ENCODE measurements at places on chromosomes 2 and 18.

DNA sequence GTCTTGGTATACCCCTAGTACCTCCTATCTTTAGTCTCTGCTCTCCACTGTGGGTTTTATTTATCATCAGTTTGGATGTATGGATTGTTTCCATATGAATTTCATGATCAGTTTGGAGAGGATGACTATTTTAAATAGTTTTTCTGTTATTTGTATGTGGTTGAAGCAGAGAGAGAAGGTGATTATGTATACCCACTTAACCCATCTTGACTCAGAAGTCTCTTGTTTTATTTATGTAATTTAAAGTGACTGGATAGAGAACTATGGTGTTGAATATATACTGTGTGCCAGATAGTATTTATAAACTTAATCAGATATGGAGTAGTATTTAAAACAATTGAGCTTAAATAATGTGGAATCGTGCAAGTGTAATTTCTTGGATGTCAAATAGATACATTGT lies 39.9 kb downstream of the SMAD4 start:
- no peak for DNase-seq

DNA sequence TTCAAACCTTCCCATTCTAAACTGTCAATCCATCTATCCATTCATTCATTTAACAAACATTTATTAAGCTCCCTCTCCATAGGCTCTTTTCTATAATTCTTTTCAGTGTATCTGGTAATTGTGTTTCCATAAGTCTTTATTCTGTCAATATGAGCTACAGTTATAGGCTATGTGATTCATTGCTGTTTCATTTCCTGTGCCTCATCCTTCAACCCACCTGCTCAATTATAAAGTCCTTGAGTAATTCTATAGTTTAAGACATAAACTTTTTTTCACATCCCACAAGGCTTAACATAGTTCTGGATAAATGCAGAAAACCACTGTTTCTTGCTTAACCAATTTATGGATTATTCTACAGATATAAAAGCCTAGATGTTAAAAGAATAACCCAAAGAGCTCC lies 84.2 kb upstream of the PIK3C3 start:
- DNase-seq: no peak

GRCh38 chr2:15729709-15730544 lies 138.3 kb downstream of the DDX1 start:
- no peak for DNase-seq

- no peak for DNase-seq
Measured at GRCh38 chr2:108614043-108614545, 79.8 kb downstream of the LIMS1 start.

- no peak for DNase-seq
Measured at GRCh38 chr2:167833294-167833693, 414.1 kb downstream of the STK39 start.

DNA sequence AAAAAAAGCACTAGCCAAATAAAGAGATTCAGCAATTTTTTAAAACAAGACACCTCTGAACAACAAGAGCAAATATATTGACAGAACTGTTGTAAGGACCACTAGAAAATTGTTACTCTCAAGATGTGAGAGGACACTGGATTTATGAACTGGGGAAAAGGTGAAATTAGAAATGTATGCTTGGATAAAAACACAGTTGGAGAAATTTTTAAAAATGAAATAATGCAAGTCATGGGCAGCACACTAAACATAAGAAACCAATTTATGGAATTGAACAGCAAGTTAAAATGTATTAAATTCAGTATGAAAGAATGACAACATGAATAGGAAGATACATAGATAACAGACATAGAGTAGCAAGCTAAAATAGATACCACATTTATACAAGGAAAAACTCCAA lies 377.4 kb downstream of the LRRTM4 start:
- DNase-seq: no peak

DNA sequence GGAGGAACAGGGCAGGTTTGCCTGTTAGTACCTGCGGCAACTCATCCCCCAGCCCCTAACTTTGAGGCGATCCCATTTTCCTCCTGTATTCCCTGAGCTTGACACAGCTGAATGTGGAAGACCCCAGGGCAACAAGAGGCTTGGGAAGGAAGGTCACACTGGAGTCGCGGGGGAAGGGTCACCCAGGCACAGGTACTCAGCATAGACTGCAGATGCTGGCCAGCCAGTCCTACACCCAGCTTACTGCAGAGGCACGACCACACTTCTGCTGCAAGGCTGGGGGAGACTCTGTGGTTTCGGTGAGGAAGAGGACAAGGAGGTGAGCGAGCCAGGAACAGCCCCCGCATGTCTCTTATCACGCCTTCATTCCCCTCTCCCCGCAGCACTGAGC lies 91.5 kb downstream of the MALT1 start:
- no peak for DNase-seq

DNA sequence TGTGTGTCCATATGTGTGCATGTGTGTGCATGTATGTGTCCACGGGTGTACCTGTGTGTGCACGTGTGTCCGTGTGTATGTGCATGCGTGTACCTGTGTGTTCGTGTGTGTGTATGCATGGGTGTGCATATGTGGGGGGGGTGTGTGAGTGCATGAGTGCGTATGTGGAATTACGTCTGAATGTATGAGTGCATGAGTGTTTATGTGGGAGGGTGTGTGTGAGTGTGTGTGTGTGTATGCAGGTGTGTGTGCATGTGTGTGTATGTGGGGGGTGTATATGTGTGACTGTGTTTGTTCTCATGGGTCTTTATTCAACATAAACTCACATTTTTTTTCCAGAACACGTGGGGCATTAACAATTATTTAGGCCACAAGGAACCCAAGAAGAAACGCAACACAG lies 208.4 kb downstream of the SNTG2 start:
- no peak for DNase-seq

DNA sequence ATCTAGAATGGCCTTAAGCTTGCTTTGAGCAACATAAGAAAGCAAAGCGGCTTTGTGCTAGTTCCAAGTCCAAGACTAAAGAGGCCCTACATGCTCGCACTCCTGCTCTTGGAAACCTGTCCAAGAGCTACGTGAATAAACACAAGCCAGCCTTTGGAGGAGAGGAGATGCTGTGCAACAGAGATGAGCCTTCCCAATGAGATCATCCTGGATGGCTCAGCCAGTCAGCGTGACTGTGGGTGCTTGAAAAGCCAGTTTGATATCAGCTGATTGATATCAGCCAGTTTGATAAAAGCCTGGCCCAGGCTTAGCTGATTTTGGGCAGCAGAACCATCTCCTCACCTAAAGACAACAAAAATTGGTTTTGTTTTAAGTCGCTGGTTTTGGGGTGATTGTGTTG lies 481.0 kb upstream of the DSEL start:
- no peak for DNase-seq

DNA sequence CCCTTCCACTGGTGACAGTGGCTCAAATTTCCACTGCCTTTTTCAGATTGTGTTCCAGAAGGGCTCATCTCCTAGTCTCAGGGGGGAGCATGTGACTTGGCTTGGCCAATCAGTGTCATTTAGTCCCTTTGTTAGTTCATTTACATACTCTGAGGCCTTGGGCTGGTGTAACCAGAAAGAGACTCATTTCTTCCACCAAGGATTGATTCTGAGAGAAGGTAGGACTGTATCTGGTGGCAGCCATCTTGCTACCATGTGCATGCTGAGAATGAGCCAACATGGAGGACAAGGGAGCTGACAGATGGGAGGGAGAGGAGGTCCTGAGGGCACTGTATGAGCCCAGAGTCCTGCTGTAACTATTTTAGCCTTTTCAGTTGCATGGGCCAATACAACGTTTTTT lies 191.7 kb downstream of the THSD7B start:
- DNase-seq: no peak

DNA sequence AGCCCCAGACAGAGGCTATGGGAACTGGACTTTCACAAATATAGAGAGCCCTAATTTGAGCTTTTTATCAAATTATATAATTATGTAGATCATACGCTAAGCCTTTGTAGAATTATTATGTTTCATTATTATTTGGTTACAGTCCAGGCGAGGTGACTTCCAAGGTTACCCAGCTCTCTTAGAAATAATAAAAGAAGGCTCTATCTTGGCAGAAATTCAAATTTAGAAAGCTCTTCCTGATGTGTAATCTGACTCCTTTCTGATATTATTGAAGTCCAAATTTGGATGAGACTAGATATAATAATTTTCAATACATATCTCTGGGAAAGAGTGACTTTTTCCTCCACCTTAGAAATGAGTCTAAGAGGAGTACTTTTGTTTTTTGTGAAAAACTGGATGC lies 4.8 kb upstream of the SLC38A11 start:
- no peak for DNase-seq

DNA sequence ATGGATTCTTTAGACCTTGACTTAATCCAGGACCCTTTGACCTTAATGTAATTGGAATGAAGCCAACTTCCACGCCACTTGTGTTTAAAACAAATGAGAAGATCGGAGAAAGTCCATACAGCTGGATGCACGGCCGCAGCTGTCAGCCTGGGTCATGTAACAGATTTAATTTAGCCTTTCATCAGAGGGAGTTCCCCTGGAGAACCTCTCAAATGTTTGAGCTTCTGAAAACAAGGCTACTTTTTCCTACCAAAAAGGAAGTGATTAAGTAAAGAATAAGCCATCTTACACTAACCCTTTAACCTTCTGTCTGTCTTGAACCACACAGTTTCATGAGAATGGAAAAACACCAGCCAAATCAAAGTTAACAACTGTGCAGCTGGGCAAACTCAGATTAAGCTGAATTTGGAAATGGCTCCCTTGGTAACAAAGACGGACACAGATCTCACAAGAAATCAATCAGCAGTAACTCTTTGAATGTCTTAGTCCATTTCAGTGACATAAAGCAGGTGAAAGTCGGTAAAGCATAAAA lies 103.6 kb downstream of the DOCK10 start:
- DNase-seq: peak; percentile 33

GRCh38 chr2:126645211-126645618 lies 10.7 kb upstream of the GYPC start:
- no peak for DNase-seq

- DNase-seq: no peak
Measured at GRCh38 chr2:62475172-62476011, 30.6 kb downstream of the TMEM17 start.

DNA sequence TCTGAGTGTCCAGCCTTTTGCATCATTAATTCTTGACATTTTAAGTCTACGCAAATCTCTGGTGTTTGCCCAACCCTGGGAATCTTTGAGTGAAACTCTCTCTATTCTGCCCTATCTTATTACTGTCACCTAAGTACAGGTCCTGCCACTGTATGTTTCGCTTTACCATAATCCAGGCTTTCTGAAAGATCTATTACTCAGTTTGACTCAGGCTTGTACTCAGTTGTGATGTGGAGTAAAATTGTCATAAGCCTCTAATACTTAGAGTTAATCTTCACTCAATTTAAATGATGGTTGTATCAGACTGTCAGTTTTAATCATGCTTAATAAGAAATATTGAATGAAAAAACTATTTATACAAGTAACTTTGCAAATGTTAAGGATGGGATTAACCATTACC lies 30.3 kb upstream of the RAPGEF4 start:
- DNase-seq: no peak

DNA sequence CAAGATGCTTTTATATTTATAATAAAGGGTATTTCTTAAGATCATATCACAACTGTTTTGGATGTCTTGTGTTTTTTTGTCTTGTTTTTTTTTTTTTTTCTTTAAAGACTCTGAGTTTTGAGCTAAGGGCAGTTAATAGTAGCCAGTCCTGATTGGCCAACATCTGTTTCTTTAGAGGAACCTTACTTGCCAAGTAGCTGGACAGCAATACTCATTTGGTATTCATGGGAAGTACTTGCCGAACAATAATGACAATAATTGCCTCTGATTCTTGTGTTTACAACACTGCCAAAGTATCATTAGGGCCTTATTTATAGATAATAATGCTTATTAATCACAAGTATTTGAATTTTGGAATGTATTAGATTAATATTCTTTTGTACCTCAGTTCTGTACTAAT lies 17.1 kb upstream of the POU3F3 start:
- DNase-seq: no peak

GRCh38 chr2:161238560-161239325 lies 69.5 kb upstream of the PSMD14 start:
- DNase-seq: peak; percentile 54

DNA sequence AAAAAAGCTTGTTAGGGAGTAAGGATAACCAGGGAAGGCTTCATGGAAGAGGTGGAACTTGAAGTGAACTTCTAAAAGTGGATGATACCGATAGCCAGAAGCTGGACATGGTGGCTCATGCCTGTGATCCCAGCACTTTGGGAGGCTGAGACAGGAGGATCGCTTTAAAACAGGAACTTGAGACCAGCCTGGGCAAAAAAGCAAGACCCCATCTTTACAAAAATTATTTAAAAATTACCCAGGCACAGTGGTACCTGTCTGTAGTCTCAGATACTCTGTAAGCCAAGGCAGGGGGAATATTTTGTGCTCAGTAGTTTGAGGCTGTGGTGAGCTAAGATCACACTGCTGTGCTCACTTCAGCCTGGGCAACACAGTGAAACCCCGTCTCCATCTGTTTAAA lies 10.2 kb downstream of the PAPOLG start:
- DNase-seq: no peak

GRCh38 chr2:35298493-35298892 lies 1057.1 kb upstream of the CRIM1 start:
- DNase-seq: no peak

DNA sequence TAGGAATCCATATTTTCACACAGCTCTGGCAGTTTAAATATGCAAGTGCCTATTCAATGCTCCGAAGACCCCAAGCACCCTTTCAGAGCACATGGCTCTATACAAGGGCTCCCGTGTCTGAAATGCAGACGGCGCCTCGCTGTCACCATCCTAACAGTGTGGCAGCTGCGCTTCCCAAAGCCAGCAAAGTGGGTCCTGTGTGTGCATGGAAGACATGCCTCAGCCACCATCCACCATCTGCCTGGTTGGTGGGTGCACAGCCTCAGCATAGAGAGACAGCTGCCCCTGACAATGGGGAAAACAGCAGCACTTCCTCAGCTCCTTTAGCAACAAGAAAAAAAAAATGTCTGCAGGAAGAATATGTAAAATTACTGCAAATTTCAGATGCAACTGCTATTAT lies 218.1 kb downstream of the SP3 start:
- DNase-seq: no peak

GRCh38 chr2:241769819-241770184 lies 6.8 kb upstream of the GAL3ST2 start:
- no peak for DNase-seq

DNA sequence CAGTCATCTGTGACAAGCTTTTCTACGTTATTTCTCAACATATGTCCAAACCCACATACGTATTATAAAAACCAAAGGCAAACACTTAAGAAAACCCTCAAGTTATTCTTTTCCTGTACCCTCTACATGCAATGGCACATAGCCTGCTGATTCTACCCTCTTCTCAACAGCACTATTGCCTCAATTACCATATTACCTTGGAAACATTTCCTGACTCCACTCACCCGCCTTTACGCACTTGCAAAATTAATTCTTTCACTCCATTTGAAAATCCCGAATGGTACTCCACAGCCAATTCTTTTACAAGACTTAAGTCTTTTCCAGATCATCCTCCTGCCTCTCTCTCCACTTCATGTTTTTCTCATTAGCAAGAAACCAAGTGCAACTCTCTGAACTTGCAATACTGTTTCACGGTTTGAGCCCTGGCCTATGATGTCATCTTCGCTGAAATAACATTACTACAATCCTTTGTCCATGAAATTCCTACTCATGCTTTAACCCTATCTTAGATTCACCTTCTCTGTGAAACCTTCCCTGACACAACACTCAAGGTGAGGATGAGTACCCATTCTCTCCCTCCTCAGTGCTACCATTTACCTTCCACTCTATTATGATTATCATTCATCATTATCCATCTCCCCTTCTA lies 29.0 kb downstream of the SESTD1 start:
- DNase-seq: no peak
